Adrenal gland (tissue), 19 donors: ENCODE measurements at places on chromosomes 2 and 18. TPM values are rescaled to one million over a fixed set of nuclear protein-coding genes. Genes with fewer than 3 reads are reported as not detected.
A peak's percentile ranks its signal among the peaks of the same experiment; 100 is the strongest.

DNA sequence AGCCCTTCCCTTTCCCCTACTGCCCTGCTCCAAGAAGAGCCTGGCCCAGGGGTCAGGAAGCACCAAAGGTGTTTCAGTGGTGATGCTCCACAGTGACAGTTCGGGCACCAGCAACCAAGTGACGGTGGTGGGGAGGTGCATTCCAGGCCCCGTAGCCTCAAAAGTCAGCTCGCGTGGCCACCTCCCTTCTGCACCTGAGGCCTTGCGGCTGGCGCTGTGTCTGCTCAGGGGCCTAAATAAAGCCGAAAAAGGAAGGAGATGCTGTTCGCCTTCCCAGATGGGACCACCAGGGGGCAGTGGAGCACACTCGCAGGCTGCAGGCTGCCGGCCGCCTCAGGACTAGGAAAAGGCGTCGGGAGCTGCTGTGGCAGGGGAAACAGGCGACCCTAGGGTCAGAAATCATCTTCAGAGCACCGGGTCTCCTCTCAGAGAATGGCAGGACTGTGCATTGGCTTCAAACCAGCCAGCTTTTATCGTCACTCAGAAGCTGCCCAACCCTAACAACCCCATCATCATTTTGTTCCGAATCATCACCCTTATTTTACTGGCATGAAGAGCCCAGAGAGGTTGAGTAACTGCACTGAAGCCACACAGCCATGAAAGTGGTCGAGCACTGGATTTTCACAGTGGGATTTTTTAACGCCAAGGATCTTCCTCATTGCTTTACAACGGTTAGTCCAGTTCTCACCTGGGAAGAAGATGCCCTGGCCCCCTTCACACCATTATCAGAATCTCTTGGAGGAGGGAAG, 213.0 kb upstream of the CELF4 start:
- peak; percentile 64 for DNase-seq

GRCh38 chr18:49691177-49691608, 122.1 kb downstream of the ACAA2 start:
- DNase-seq, result no peak

DNA sequence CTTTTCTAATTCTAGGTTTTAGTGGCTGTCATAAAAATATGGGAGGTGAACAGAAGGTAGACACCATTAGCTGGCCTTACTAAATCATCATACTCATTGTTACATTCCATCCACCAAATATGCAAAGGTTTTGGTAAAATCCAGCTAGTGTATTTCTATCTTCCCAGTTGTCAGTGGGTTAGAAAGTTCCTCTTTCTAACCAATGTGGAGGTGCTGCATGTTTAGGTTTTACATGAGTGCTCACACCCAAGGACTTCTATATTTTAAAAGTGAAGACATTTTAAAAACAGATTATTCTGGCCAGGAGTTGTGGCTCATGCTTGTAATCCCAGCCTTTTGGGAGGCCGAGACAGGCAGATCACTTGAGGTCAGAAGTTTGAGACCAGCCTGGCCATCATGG, 5.9 kb downstream of the ALPP start:
- no peak for DNase-seq

DNA sequence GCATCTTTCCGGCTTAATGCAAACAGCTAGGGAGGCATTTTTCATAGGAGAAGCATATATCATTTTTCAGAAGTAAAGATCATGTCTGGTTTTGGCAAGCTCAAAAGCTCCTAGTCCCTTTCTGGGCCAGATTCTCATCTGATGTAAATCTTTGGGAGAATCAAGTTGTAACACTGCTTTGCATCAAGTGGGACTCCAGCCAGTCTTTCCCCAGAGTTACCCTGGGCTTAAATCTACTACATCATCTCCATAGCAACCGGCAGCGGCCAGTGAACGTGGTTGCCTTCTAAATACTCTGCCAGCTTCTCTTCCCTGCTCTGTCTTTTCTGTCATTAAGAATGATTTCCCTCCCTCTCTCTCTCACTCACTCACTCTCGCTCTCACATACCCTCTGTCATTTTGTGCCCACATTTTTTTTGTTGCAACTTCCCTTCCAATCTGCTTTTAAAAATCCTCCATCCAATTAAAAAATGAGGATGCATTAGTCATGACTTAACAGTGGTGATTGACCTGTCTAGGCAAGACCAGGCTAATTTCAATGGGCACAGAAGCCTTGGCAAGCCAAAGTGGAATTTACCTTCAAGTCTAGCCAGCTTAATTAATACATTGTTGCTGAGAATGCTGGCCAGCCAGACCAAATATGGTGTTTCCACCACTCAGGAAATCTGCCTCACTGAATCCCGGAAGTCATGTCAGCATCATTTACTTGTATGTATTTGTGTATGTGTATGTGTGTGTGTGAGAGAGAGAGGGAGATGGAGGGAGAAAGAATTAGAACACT, 93.0 kb downstream of the NRP2 start:
- DNase-seq, result no peak

The NTSR2 gene
- total RNA-seq, result 0.35 TPM

GRCh38 chr2:108417254-108417653, 31.8 kb upstream of the GCC2 start:
- DNase-seq, result no peak

The CFAP210 gene
- 0.39 TPM for total RNA-seq

The SERPINB8 gene
- 13.0 TPM for total RNA-seq

DNA sequence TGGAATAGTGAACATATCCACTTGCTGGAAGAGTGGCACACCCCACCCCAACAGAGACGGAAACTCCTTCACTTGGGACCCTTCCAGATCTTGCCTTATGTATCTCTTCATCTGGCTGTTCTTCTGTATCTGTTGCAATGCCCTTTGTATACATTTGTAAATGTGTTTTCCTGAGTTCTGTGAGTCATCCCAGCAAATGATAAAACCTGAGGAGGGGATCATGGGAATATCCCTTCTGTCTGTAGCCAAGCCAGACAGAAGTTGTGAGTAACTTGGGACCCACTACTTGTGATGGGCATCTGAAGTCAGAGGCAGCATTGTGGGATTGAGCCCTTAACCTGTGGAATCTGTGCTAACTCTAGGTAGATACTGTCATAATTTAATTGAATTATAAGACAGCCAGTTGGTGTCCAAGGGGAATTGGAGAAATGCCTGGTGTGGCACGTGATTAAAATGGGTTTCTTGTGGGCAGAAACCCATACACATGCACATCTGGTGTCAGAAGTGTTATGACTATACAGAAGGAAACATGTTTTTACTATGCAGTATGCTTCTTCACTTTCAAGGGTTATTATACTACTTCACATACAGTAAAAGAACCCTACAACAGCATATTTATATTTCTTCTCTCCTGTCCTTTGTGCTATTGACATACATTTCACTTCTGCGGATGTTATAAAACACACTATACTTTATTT, 32.3 kb upstream of the TMEM247 start:
- no peak for DNase-seq

GRCh38 chr18:35376393-35376741, 770 bp downstream of the ZNF396 start:
- DNase-seq, result no peak

GRCh38 chr2:11876436-11876835, 130.0 kb downstream of the LPIN1 start:
- no peak for DNase-seq

- peak; percentile 90 for DNase-seq
Measured at GRCh38 chr18:61893971-61894750, 1.4 kb upstream of the RNF152 start.
